8988T (cell line): ENCODE measurements at places on chromosomes 16 and 17.
A peak's percentile ranks its signal among the peaks of the same experiment; 100 is the strongest.

- no peak for DNase-seq
Observed at GRCh38 chr17:75738218-75738802, 17.1 kb downstream of the ITGB4 start.

- no peak for DNase-seq
Observed at GRCh38 chr16:67269766-67270165, 9.6 kb upstream of the PLEKHG4 start.

GRCh38 chr17:79548116-79548515, 62.7 kb downstream of the RBFOX3 start:
- no peak for DNase-seq

GRCh38 chr17:47851764-47852112, 775 bp upstream of the SP6 start:
- no peak for DNase-seq

DNA sequence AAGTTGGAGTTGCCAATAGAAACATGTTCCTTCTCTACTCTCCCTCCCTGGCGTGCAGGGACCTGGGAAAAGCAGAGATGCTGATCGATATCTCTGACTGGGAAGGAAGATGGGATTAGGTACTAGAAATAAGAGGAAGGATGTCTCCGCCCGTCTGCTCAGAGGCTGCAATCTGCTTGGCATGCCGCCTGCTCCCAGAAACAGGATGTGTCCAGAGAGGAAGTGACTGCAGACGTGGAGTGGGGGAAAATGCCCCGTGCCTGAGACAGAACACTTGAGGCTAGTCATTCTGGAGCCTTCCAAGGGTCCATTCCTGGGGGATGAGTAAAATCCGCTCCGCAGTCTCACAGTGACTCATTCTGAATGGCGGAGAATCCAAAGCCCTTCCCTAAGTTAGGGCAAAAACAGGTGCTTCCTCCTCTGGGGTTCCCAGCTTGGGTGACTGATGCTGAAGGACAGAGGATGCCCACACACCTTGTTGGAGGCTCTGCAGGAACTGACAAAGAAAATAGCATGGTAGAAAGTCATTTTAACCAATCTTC, 45.0 kb upstream of the SMURF2 start:
- peak; percentile 55 for DNase-seq

DNA sequence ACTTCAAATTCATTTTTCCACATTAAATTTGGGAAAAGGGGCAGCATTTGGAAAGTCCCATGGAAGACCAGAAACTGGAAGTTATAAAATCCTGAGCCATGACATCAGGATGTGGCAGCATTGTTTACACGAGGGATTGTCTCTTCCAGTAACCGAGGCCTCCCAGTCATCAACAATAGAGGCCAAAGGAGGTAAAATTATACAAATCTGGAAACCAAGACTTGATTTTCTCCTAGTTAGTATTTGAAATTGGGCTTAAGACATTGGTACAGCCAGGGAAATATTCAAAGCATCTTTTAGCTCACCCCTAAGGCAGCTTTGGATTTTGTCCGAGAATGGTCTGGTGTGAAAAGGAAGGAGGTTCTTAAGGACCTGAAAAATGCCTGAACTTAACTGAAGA, 251.6 kb upstream of the FOXF1 start:
- no peak for DNase-seq

DNA sequence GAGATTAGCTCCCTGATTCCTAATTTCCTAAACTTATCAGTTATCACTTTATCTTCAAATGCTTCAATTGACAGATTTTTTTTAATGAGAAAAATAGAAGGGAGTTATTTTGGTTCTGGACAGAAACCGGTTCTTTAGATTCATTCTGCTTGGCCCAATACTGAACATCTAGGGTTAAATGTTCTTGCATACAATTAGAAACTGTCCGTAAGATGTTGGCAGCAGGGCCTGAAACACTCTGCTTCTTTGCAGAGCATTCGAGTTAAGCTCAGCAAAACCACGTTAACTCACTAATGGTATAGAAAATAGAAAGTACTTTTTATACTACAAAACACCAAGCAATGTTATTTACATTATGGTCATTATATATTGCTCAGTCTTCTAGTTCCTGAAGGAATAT, 7.2 kb downstream of the SHCBP1 start:
- DNase-seq: no peak

- peak; percentile 72 for DNase-seq
Observed at GRCh38 chr17:43020789-43021740, 1.1 kb downstream of the VAT1 start.

GRCh38 chr16:30570636-30571444, 674 bp downstream of the ZNF688 start:
- DNase-seq: no peak

DNA sequence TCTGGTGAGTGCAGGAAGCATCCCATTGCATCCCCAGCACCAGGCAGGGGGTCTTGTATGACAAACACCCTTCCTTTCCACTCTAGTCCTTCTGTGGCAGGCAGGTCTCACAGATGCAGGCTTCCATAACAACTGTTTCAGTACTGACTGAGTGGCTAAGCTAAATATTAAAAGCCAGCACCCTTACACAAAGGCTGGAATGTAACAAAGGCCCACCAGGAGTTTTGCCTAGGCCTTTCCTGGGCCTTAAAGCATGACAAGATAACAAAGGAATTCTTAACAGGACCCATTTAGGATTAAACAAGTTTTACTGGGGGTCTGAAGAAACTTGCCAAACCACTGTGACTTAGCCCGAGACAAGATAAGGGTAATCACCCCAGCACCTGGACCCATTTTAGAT, 228.9 kb upstream of the RPL38 start:
- no peak for DNase-seq

DNA sequence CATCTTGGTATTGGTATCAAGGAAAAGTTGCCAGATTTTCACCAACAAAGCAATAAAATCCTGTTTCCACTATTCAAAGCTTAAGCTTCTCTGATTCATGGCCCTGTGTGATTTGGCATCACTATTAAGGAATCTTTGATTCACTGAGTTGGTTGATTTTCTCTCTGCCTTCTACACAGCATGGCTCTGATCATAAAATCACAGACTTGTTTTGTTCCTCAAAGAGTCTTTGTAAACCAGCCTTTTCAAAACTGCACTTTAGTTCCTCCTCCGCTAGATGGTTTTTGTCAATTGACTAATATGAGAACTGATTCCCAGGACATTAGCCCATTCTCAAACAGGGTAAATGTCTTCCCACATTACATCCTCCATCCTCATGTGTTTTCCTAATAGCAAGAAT, 197.6 kb downstream of the DNAH9 start:
- no peak for DNase-seq

DNA sequence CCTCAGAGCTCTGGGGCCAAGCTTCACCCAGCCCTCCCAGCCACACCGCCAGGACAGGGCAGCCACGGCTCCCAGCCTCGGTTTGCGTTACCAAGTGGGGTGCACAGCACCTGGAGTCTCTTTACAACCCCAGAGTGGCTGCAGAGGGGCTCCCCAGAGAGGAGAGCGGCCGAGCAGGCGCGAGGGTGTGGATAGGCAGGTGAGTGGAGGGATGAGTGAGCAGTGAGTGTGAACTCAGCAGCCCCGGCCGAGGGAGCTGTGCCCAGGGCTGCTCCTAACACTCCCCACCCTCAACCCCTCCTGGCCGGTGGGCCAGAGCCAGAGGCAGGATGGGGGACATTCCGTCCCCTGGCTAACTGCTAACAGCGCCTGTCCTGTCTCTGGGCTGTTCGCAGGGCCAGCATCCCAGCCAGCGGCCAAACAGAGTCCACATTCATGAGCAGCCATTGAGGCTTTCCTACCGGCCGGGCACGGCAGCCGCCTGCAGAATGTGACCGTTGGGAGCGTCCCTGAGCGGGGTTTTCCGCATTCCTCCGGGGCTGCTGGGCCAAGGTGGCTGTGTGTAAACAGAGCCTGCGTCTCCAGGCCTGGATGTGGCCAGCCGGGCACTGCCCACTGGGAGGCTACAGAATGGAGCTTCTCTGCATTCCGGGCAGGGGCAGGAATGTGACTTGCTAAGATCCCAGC, 5.3 kb downstream of the ZNF469 start:
- no peak for DNase-seq

DNA sequence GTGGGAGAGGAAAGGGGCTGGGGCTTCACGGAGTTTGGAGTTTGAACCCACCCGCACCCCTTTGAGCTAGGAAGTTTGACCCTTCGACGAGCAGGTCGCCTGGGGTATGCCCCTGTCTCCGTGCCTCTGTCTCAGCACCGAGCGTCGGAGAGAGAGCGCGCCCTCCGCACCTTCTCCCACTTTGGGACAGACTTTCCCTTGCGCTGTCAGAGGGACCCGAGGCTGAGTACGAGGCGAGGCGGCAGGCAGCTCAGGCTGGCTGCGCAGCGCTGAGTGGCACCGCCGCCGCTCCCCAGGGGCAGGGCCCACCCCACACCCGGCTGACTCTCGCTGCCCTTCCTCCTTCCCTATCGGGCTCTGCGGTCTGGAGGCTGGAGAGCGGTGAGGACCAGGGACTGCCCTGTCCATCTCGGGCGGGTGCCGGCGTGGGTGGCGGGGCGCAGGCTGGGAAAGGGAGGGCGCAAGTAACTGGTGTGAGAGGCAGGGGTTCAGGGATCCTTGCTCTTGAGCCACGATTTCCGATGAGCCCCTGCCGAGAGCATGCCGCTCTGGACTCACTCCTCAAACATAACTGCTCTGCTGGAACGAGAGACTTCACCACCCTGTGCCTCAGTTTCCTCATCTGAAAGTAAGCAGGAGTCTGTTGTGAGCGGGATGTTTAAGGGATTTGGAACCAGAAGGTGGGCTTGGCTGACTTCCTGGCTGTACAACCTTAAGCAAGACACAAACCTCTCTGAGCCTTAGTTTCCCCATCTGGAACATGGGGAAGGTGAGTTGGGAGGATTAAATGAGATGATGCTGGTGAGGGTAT, 981 bp downstream of the BEAN1 start:
- no peak for DNase-seq

DNA sequence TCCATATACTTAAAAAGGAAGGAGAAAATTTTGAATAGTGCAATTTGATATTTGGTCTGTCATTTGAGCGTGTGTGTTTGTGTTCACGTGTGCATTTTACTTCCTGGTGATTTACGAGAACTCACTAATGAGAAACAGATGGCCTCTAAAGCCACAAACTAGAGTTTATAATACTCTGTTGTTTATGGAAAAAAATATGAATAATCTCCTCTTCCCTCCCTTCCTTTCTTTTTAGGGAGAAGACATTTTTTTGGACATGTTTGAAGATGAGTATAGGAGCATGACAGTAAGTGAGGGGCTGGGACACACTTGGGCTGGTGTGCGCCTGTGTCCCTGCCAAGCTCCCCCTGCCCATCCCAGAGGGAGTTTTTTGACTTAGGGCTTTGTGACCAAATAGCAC, 102.7 kb downstream of the CLEC16A start:
- no peak for DNase-seq

GRCh38 chr16:75632857-75633256, 9.8 kb upstream of the ADAT1 start:
- no peak for DNase-seq

DNA sequence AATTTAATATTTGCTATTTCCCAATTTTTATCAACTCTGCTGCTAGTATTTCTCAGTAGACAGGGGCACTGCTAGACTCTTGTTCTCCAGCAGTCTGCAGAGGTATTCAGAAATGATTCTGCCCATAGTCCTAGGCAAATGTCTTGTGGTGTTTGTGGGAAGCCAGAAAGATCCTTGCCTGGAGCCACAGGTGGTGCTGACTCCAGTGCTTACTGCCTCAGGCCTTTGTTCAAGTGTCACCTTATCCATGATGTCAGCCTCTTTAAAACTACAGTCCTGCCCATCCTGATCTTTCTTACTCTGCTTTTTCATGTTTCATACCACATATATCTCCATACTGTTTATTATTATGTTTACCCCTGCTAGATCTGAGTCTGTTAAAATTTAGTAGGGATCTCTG, 26.5 kb downstream of the ZSWIM7 start:
- DNase-seq: no peak

GRCh38 chr16:84024854-84025253, 17.7 kb downstream of the SLC38A8 start:
- DNase-seq: no peak

DNA sequence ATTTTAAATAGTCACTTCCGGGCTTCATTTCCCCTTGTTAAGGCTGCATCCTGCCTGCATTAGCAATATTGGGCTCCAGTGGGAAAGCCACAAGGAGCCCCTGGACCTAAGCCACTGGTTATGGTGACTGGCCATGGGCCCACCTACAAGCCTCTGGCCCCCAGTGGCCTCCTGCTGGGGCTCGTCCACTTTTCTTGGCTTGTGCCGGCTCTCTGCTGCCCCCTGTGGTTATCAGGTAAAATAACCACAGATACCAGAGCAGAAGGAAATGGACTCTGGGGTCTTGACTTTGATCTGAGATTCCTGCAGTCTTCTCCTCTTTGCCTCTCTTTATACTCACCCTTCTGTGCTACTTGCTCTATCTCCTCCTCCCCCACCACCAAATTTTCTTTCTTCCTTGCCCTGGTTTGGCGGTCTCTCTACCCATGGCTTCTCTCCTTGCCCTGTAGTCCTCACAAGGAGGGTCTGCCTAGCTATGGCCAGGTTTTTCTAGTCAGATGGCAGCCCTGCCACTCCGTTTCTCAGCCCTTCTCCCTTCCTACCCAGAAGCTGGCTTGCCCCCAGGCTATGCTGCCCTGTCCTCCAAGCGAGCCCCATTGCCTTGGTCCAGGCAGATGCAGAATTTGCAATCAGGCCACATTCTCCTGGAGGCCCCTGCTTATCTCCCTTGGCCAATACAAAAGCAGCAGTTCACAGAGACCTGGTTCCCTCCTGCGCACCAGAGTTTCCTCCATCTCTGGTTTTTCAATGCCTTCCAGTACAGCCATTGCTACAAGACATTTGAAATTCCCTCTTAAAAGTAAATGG, 82.9 kb upstream of the RCVRN start:
- DNase-seq: peak; percentile 23

DNA sequence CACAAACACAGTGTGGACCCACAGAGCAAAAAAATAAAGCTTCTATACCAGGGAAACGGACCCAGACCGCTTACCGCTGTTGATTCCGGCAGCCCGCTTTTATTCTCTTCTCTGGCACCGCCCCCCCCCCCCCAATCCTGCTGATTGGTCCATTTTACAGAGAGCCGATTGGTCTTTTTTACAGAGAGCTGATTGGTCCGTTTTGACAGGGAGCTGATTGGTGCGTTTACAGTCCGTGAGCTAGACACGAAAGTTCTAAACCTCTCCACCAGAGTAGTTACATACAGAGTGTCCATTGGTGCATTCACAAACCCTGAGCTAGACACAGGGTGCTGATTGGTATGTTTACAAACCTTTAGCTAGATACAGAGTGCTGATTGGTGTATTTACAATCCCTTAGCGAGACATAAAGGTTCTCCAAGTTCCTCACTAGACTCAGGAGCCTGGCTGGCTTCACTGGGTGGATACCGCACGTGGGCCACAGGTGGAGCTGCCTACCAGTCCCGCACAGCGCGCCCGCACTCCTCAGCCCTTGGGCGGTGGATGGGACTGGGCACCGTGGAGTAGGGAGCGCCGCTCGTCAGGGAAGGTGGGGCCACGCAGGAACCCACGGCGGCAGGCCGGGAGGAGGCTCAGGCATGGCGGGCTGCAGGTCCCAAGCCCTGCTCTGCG, 92.4 kb downstream of the HAPSTR1 start:
- DNase-seq: no peak
